Stimulated activated CD4-positive, alpha-beta T cell treated with anti-CD3 and anti-CD28 coated beads, Interleukin-4, amount 100 ng/mL, for 48 hours (primary cell): ENCODE measurements at places on chromosomes 2 and 18.

DNA sequence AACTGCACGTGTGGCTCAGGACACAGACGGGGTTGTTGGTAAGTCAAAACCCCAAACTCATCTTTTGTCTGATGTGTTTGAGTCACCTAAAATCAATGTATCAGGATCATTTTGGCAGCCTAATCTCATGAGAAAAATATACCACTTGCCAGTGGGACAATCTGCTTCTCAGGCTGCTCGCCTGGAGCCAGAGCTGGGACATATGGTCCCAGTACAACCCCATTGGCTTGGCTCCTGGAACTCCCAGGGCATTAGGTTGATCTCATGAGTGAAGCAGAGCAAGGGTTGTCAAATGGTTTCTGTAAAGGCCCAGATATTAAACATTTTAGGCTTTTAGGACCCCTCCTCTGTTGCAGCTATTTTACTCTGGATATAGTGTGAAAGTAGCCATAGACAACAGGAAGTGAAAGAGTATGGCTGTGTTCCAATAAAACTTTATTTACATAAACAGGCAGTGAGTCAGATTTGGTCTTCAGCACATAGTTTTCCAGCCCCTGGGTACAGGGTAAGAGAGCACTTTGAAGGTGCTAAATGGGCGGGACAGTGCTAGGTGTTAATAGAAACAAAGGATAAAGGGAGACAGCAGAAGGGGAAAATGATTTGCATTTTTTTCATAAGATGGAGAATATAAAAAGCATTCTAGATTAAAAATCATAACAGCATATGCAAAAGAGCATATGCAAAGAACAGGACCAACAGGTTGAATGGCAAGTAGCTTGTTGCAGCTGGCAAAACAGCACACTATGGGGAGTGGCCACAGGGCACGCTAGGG lies 290.8 kb downstream of the KCNS3 start:
- no peak for DNase-seq

DNA sequence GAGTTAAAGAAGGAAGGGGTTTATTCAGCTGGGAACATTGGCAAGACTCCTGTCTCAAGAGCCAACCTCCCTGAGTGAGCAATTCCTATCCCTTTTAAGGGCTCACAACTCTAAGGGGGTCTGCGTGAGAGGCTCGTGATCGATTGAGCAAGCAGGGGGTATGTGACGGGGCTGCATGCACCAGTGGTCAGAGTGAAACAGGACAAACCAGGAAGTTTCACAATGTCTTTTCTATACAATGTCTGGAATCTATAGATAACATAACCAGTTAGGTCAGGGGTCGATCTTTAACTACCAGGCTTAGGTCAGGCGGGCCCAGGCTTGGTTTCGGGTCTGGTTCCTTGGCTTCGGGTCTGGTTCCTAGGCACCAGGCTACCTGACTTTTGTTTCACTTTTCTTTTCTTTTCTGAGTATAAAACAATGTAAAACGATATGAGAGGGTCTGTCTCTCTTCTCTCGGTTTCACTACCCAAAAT lies 30.1 kb upstream of the LIPG start:
- no peak for DNase-seq

DNA sequence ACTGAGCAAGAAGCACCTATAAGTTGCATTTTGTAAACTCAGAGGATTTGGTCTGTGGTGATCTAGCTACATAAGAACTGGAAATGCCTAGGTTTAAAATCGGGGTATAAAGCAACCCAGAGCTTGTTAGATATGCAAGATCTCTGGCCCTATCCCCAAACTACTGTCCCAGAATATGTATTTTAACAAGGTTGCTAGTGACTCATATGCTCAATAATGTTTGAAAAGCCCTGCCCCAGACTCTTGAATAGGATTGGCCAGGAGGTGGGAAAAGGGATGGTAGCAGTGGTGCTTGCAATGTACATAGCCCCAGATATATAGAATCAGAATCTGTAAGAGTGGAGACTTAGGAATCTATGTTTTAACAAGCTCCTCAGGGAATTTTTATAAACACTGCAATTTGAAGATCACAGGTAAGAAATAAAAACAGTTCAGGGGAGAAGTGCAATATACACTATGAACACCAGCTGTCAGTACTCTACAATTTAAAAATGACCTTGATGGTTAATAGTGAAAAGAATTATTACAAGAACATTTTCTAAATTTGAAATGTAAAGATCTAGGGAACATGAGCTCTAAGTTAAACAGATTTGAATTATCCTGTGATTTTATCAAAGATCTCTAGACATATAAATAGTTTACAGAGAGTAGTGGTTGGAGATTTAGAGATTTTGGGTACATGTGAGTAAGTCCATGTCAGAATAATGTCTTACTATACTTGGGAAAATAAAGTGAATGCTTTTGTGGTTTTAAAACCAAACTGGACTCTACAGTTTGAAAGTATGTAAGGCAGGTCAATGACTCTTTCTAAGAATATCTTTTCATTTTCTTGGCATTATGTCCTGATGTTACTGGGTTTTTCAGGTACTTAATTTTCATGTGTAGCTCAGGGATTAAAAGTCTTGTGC lies 7.7 kb upstream of the MMADHC start:
- no peak for DNase-seq

- DNase-seq = no peak
Observed at GRCh38 chr18:6086731-6087130, 191.4 kb upstream of the TMEM200C start.

- no peak for DNase-seq
Observed at GRCh38 chr2:69353360-69353759, 33.7 kb downstream of the GFPT1 start.

DNA sequence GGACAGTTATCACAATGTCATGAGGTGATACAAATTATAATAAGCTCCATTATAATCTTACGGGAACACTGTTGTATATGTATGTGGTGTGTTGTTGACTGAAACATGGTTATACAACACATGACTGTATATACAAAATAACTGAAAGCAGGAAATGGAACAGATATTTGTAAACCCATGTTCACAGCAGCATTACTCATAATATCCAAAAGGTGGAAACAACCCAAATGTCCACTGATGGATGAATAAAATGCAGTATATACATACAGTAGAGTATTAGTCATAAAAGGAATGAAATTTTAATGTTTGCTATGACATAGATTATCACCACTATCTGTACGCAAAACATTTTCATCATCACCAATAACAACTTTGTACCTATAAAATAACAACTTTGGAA lies 107.3 kb downstream of the USP34 start:
- DNase-seq = no peak

DNA sequence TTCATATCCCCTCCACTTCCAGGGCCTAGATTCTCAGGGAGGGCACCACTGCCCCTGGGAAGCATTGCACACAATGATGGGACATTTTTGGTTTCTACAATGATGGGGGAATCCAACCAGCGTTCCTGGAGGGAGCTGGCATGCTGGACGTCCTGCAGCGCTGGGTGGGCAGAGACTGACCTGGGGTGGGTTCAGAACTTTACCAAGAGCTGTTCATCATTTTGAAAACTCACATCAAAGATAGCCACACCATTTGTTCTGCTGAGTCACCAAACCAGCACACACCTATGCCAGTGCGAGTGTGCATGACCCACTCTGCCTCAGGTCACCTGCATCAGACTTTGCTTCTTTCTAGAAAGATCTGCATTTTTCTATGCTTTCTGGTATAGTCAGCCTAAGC lies 14.1 kb upstream of the ARMC9 start:
- no peak for DNase-seq

DNA sequence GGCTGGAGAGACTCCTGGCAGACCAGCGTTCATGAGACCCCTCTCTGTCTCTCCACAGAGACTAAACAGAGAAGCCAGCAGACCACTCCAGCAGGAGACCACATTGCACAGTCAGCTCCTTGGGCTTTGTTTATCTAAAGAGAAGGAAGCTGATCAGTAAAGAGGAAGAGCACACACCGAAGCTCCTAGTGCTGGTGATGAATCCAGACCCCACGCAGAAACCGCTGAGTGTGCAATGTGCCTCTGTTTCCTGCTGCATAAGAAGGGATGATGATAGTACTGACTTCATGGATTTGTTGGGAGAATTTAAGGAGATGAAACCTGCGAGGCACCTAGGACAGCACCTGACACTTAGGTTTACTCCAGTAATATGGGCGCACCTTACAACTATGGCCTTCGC lies 544.1 kb upstream of the ID2 start:
- DNase-seq = no peak

DNA sequence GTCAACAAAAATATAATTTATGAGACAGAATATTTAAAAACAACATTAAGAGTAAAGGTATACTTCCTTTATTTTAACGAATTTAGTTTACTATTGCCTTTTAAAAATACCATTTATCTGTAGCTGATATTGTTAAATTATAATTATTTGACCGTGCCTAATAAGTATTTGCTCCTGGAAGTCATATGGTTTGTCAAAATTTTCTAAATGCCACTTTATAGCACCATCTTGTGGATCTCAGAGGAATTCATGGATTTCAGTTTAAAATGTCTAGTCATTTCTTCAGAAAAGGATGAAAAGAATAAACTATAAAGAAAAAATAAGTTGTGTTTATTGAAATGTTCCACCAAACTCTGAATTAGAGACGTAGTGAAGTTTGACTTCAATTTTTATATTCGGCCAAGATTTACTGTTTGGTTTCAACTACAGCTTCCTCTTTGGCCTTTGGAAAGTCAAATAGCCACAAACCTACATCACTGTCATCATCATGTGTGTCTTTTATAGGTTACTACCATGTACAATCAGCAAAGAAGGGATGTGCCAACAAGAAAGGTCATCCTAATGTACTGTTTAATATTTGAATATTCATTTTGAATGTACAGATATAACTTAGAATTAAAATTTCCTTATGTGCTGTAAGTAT lies 10.3 kb upstream of the FTCDNL1 start:
- no peak for DNase-seq

DNA sequence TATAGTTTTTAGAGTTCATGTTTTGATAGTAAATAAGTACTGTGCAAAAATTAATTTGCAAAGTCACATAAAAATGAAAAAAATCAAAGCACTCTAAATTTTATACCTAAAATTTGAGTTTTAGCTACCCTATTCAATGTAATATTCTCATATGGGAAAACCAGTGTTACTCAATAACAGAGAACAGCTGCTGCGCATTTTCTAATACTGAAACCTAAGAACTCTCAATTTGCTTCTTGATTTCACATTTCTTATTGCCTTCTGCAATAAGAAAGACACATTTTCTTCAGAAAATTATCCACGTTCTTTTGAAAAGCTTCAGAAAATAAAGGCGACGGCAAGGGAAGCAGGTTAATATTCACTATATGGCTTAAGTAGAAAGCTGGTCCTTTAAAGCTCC lies 199.1 kb upstream of the CCDC150 start:
- DNase-seq = no peak

GRCh38 chr18:74689251-74689650 lies 91.6 kb downstream of the ZNF407 start:
- no peak for DNase-seq

DNA sequence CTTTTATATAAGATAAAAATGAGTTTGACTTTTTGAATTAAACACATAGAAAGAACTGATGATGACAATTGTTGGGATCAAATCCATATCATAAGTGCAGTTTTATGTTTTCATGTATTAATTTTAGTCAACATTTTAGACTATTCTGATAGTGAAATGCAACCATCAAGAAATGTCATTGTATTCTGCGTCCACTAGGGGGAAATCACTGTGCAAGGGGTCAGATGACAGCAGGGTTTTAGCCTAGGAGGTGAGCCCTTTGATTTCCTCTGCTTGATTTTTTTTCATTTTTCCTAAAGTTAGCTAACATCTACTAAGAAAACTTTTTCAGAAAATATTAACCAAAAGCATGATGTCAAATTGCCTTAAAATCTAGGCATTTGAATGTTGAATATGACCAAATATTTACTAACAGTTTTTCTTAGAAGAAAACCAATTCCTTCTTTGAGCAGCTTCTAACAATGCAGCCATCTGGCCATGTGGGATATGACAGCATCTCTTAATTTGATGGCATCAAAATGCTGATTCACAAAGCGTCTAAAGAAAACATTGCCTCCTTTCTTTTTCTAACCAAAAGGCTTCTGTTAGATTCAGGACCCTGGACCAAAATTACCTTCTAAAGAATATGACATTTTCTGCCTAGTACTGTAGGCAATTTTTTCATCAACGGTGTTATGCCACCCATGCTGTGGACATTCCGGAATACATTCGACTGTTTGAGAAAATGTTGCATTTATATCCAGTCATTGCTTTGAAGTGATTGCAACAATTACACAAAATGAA lies 141.5 kb downstream of the SPHKAP start:
- no peak for DNase-seq

DNA sequence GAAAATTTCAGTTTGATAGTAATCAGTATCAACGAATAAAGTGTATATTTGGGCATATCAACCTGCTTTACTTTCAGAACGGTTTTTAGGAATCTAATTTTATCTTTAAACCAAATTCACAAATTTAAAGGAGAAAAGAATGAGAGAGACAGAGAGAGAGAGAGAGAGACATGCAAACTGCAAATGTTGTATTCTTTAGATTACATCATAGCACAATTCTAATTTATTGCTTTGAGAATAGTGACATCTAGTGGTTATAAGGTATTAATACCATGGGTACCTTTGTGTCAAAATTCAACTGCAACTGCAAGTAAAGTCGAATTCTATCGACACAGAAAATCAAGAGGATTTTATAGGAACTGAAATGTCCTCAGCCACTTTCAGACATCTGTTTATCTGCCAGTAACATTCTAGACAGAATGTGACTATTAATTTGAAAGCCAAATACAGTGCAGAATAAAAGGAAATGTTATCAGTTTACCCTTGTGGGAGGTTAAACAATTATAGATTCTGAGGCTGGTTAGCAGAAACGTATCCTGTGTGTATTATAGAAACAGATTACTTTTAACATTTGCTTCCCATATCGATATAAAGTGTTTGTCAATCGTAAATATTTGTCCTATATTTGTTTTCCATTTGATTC lies 529.8 kb upstream of the VRK2 start:
- no peak for DNase-seq

- no peak for DNase-seq
Observed at GRCh38 chr2:8403876-8404275, 278.0 kb upstream of the ID2 start.

GRCh38 chr2:25377822-25378421 lies 36.2 kb upstream of the DNMT3A start:
- DNase-seq = no peak
